Activated T-cell treated with anti-CD3 and anti-CD28 coated beads for 4 hours (primary cell): ENCODE measurements at places on chromosomes 2 and 18.
A peak's percentile ranks its signal among the peaks of the same experiment; 100 is the strongest.

- DNase-seq = no peak
Observed at GRCh38 chr2:227509076-227509475, 37.1 kb downstream of the AGFG1 start.

DNA sequence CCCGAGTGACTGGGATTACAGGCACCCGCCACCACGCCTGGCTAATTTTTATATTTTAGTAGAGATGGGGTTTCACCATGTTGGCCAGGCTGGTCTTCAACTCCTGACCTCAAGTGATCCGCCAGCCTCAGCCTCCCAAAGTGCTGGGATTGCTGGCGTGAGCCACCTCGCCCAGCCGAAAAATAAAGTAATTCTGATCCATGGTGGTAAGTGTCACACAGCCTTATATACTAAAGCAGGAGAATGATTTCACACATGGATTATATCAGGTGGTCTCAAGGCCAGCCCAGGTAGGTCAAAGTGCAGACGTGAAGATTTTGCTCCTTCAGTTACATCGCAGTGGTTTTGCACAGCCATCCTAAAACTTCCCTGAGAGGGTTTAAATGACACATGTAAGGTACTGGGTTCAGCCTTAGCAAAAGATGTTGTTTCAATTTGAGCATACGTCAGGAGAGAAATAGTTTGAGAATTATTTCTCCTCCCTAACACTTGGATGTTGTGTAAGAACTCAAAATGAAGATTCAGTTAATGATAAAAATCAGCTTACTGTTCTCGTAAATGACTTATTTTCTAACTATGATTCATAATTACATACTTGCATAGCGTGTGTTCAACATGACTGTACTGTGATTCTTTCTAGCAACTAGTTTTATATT, 93.0 kb upstream of the SLC39A10 start:
- no peak for DNase-seq

DNA sequence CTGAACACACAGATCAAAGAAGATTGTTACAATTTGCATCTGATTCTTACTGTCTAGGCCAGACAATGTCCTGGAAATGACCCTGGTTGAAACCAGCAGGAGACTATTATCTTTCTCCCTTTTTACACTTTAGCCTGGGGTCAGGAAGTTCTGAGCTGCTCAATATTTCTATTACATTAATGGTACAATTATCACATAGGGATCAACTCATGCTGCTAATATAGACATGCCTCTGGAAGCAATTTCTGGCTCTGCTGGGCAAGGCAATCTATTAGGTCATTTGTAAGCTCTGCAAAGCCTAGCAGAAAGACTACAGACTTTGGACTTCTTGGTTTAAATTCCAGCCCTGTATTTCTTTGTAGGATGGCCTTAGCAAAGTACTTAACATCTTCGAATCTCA, 205.3 kb downstream of the LRP1B start:
- no peak for DNase-seq

DNA sequence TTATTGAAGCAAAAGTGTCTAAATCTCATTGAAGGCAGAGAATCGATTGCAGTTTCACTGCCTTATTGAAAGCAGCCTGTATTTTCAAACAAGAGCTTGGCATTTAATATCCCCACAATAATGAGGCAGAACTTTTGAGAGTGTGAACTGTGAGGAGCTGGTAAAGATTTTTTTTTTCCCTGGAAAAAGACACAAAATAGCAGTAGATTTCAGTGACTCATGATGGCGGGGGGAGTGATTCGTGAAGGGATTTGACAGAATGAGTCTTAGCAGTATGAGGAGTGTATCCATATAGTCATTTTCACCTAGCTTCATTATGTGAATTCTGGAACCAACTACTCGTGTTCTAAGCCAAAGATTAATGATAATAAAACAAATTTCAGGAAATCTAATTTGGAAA, 242.9 kb downstream of the ARL6IP6 start:
- DNase-seq = no peak

- DNase-seq = no peak
Observed at GRCh38 chr2:3986530-3987258, 283.3 kb downstream of the DCDC2C start.

- DNase-seq = no peak
Observed at GRCh38 chr18:32383050-32383819, 87.4 kb downstream of the GAREM1 start.

DNA sequence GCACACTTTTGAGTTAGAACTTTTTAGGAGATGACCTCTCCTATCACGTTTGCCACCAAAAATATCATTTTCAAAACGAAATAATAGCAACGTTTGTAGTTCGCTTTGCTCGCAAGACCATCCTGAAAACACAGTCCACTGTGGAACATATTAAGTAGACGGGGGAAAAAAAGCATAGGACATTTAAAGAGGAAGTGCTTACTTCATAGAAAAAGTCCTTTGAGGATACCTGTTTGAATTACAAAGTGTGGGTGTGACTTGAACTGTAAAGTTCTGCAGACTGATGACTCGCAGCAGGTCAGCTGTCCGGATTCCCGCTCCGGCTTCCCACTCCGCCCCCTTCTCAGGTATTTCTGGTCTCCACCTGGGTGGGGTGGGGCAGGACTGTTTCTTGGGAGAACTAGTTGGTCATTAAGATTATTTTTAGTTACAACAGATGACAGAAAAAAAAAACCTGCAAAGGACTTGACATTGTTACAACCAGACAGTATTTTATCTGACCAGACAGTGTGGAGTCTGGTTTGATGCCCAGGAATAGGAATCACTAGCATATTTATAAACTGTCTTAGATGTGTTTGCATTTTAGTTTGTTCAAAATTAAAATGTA, 13.3 kb downstream of the CNOT11 start:
- no peak for DNase-seq

- DNase-seq = no peak
Observed at GRCh38 chr2:25685741-25686140, 12.4 kb upstream of the DTNB start.

DNA sequence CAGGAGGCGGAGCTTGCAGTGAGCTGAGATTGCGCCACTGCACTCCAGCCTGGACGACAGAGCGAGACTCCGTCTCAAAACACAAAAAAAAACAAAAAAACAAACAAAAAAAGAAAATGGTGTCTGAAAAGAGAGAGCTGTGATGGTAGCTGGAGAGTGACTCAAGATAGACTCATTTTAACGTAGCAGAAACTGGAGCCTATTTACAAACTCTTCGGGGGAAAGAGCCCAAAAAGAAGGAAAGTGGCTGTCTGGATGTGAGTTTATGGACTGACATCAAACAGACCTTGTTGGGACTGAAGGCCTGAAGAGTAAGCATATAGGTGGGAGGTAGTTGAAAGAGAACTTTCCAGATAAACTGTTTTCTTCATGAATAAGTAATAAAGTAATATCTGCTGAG, 51.8 kb downstream of the LIMS1 start:
- no peak for DNase-seq

GRCh38 chr2:46735108-46735691, 180.4 kb downstream of the MCFD2 start:
- no peak for DNase-seq

DNA sequence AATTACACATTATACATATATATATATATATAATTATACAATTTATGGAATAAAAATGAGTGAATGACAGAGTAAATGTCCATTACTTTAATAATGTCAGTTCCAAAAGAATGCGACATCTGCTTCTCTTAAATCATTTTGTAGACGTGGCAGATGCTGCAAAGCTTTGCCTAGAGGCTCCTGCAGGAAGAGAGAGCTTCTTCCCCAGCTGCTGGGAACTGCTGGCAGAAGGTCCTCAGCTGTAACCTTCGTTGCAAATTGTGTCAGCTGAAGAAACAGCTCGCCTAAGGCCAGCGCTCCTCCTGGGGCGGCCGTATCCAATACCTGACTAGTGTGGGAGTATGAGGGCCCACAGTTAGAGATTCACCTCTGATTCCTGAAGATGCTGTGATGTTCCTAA, 9.6 kb upstream of the THNSL2 start:
- no peak for DNase-seq

- DNase-seq = no peak
Observed at GRCh38 chr2:70442301-70443077, 111.1 kb downstream of the TGFA start.

DNA sequence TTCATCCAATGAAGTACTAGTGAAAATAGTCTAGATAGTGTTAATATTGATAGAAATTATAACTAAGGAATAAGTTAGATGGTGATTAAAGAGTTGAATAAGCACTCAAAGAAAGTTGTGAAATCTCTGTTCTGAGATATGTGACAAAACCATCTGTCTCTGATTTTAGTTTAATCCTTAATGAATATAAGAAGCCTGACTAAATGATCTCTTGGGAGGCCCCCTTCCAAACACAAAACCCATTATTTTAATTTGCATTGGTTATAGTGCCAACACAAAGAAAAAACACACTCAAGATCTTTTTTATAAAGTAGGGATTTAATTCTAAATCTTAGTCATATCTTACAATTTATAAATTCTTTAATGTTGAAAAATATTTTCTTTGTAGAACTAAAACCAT, 34.0 kb downstream of the SCN2A start:
- no peak for DNase-seq

- DNase-seq = no peak
Observed at GRCh38 chr18:22223254-22223964, 54.0 kb downstream of the GATA6 start.

GRCh38 chr2:127957240-127957639, 70.6 kb downstream of the SAP130 start:
- no peak for DNase-seq

GRCh38 chr2:198645816-198646215, 811.9 kb downstream of the SATB2 start:
- DNase-seq = no peak

GRCh38 chr2:42974169-42974720, 181.9 kb upstream of the HAAO start:
- no peak for DNase-seq

DNA sequence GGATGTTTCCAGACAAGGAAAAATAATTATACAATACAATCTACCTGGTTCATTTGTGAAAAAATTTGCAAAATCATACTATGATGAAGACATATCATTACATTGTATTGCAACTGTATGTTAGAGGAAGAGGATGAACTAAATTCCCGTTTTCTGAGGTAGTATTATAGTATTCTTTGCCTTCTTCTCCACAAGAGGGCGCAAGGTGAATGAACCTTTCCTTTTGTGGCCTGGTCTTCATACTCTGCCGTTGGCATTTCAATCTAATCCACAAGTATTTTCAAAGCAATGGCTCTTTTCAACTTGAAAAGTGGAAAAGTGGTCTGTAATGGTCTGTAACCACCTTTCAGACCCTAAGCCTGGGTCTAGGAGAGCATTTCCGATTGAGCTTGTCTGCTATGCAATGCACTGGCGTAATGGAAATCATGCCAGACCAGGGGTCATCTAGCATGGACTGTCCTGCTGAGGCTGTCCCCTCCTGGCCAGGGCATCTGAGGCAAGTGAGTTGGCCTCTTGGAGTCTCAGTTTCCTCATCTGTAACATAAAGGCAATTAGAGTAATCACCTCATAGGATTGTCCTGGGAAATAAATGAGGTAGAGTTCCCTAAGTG, 30.8 kb upstream of the ZNF396 start:
- peak; percentile 32 for DNase-seq

DNA sequence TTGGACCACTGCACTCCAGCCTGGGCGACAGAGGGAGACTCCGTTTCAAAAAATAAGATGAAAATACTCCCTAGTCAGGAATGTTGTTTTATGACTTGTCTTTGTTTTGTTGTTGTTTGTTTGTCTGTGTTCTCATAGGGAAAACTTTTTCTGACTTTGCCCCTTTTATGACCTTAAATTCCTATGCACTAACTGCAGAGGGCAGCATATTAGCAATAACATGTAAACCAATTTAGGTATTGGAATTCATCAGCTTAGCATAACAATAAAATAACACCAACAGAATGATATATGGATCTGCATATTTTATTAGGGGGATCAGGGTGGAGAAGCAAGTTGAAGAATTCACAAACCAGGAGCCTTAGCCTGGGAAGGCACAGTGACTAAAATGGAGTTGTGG, 631.5 kb downstream of the SUCLG1 start:
- no peak for DNase-seq

DNA sequence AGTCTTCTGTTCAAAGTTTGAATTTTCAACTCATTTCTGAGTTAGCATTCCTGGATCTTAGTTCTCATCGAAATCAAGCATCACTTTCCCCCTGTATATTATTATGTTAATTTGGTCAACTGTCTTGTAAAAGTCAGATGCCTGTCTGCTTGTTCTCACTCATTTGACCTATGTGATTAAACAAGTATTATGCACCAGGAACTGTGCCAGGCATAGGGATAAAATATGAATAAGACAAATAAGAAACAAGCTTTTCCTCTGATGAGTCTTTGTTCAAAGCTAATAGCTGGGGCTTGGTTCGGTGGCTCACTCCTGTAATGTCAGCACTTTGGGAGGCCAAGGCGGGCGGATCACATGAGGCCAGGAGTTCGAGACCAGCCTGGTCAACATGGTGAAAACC, 19.7 kb upstream of the EMILIN2 start:
- DNase-seq = no peak

DNA sequence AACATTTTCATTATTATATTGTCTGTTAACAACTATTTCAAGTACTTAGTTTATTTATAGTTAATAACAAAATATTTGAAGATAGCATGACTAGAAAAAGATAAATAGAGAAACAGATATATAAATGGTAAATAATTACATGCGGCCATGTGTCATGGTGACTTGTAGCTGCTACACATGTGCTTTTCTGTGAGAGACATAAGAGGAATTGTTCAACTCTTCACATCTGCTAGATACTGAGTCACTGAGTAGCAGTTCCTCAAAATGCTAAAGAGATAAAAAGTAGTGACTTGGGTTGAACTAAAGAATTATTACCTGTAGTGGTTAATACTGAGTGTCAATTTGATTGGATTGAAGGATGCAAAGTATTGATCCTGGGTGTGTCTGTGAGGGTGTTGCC, 37.5 kb upstream of the SCN9A start:
- DNase-seq = no peak

GRCh38 chr2:25615920-25616319, 57.5 kb downstream of the DTNB start:
- DNase-seq = no peak

- no peak for DNase-seq
Observed at GRCh38 chr2:43144263-43144662, 82.1 kb downstream of the ZFP36L2 start.

DNA sequence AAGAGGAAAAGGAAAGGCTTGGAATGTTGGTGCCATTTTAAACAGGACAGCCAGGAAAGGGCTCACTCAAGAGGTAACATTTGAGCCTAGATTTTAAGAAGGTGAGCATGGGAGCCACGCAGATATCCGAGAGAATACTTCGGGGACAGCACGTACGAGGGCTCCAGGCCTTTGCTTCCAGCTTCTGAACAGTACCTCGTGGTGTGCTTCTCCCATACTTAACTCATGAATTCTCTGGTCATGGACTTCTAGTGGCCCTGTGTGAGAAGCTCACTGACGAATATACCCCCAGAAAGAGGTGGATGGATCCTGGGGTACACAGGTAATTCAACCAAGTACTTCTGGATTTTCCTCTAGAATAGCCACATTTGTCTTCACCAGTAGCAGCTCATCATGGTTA, 2.7 kb upstream of the VIT start:
- DNase-seq = no peak

DNA sequence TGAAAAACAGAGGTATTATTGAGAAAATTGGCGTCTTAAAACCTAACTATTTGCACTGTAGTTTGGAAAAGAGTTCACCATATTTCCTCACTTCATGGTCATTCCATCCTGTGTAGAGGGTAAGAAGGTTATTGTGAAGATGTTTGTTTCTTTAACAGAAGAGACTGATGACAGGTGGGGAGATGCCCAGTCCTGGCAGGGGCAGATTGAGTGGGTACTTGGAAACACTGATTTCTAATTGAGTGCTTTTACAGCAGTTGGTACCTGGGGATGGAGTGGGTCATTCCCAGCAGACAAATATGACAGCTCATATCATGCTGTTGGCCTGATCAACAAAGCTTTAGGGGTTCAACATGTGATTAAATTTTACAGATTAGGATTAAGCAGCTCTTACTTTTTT, 67.5 kb downstream of the MYOM1 start:
- no peak for DNase-seq
